ENCODE measurements at places on chromosomes 12 and 14.

GRCh38 chr14:94946244-94946643 is 176.3 kb upstream of the GSC start:
- DNase-seq: no peak

DNA sequence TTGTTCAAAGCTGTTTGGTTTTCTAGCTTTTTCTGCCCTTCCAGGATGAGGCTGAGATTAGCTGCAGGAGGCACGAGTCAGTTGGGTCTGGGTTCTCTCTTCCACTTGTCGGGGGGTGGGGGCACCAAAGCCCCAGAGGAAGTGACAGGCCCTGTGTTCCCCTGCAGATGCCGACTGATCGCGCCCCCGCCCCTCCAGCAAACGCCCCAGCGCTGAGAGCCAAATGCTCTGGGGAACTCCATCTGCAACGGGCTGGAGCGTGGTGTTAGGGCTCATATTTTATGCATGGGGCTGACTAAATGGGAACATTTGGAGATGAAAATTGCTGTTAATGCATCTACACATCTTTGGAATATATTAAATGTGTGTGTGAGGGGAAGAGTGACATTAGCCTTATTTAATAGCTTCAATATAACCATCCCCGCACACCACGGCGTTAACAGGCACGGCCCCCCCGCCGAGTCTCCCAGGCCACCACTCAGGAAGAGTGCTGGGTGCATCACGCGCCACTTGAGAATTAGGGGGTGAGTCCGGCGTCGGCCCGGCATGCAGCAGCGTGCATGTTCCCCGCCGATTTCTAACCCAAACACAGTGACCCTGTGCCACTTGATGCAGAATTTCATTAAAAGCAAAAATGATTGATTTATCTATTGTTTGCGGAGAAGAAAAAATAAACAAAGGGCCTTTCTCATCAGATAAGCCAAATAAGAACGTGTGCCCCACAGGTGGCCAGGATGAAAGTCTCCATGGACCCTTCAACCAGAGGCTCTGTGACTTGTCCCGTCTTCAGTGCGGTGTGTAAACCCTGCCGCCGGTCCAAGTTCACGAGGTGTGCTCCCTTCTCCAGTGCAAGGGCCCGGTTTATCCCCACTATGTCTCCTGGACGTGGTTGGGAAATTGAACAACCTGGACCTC is 165.0 kb upstream of the RTL1 start:
- no peak for DNase-seq

DNA sequence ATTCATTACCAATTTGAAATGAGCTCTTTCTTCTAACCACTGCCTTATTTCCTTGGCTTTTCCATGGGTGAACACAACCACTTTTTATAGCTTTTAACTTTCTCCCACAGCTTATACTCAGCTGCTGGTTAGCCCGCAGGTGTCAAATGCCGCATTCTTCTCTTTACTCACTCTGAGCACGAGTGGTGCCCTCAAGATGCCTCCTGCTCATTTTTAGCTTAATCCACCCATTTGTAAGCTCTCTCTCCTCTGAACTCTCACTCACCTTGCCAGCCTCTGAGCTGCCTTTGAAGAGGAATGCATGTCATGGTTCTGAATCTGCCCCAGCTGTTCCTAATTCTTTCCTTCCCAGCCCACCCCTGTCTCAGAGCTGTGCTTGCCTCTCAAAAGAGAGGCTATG is 449.4 kb upstream of the PRICKLE1 start:
- DNase-seq: no peak

DNA sequence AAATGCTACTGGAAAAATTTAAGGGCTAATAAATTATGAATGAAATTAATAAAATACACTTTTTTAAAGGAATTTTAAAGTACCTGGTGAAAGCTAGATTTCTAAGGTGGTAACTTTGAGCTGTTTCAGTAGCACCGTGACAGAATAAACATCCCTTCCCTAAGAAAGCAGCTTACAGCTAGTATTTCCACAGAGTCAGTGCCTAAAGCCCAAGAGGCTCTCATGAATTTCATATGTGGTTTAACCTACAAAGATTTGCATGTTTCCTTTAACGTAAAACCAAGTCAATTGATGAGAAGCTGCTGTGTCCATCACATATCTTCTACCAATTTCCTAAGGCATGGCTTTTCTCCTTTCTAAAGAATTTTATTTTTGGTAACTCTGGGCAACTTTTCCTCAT is 56.8 kb downstream of the IFNG start:
- no peak for DNase-seq

DNA sequence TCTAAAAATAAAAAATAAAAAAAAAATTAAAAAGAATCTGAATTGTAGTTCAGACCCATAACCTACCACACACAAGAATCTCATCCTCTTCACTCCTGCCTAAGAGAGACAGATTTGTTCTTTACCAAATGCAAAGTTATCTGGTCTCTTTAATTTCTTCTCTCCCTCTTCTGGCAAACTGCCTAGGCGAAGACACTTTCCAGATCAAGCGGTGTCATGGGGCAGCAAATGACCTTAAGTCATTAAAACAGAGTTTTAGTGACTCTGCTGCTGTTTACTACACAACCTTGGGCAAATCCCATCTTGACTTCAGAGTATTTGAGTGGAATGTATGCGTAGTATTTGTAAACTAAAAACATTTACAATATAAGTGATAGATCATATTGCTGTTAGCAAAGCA is 60.9 kb upstream of the NID2 start:
- no peak for DNase-seq

Data from AG09309 (cell line).